ENCODE measurements at places on chromosomes 2 and 18.

DNA sequence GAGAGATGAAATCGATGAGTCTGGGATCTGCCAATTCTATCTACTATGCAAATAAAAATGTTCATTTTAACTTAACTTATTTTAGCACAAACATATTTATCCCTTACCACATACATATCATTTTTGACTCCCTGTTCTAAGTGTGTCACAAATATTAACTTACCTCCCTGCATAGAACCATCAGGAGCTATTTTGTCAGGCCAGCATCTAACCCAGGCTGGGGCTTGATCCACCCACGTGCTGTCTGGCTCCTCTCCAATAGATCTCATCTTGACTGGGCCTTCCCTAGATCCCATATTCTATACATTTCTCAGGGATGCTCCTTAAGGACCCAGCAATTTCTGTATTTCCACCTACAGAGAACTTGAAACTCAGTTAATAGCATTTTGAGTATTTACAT, 20.9 kb downstream of the NTSR2 start:
- no peak for DNase-seq

DNA sequence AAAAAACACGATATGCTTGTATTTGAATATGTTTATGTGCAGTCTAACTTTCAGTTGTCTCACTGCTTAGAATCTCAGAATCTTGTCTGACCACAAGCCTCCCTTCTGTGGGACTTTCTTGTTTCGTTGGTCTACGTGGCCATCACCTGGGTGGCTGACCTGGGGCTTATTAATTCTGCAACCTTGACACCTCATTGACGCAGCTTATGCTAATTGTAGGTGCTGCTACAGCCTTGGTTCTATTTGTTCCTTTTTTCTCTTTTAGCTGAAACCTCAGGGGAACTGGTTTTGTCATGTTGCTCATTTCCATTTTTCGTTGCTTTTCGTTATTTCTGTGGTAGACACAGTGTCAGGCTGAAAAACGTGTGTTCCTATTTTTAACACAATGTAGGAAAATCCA, 273.7 kb downstream of the SLC4A3 start:
- DNase-seq = no peak

DNA sequence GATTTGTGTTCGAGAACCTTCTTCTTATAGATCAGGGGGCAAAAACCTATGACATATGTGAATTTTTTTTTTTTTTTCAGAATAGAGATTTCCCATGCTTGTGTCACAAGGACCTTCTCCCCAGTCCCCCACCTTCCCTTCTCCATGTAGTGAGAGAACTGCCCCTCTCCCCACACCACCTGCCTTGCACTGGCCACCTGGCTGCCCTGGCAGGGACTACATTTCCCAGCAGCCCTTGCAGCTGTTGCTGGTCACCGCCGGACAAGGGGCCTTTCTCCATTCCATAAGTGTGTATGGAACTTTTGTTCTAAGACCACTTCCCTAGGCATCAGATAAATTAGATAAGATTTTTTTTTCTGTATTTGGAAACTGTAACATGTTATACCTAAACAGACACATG, 22.2 kb downstream of the MBP start:
- no peak for DNase-seq

DNA sequence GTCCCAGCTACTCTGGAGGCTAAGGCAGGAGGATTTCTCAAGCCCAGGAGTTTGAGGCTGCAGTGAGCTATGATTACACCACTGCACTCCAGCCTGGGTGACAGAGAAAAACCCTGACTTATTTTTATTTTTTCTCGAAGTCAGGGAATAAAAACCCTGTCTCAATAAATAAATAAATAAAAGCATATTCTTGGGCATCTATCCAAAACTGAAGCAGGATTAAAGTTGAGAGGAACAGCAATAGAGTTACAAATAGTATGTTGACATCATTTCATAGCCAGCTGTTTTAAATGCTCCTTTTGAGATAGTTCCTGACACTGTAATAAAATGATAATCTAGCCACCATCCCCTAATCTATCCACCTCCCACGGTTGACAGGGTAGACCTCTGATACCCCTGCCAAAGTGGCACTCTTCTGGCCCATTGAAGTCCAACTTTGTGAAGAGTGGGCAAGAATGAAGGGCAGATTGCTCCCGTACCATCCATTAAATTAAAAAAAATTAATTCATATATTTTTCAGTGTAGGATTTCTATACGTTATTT, 42.3 kb upstream of the LPIN2 start:
- no peak for DNase-seq

GRCh38 chr18:63105636-63106316, 213.8 kb downstream of the BCL2 start:
- no peak for DNase-seq

- DNase-seq = no peak
Observed at GRCh38 chr2:112162956-112163355, 24.8 kb downstream of the FBLN7 start.

DNA sequence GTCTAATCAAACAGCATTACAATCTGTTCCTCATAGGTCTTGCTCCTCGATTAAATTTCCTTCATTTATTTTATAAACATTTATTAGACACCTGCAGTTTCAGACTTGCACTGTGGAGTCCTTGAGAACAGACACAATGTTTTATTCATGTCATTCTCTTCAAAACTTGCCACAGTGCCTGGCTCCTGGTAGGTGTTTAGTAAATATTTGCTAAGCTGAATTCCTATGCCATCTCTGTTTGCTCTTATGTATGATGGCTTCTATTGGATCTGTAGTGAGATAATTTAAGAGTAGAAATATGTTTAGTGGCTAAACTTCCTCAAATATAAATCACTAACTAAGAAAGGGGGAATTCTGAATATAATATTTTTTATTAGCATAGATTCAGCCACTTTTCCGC, 61.4 kb downstream of the LRATD1 start:
- DNase-seq = no peak

GRCh38 chr2:215791481-215791937, 221.8 kb downstream of the MREG start:
- no peak for DNase-seq
